Activated CD8-positive, alpha-beta memory T cell treated with anti-CD3 and anti-CD28 coated beads, Interleukin-2, amount 10 ng/mL, durations not matched to agents 7 days and 5 days (primary cell): ENCODE measurements at places on chromosomes 12 and 14. TPM values are rescaled to one million over a fixed set of nuclear protein-coding genes. Genes with fewer than 3 reads are reported as not detected.
A peak's percentile ranks its signal among the peaks of the same experiment; 100 is the strongest.

SYT1 gene
- not detected for total RNA-seq

TRPV4 gene
- not detected for total RNA-seq

- DNase-seq: no peak
- no peaks in the 10 kb centered on the region for H3K36me3 ChIP-seq
- no peak overlapping the region for H3K4me3 ChIP-seq
- H3K27ac ChIP-seq: no peak overlapping the region
These were observed 392.3 kb downstream of the PAWR start for GRCh38 chr12:79298506-79298905.

PLD4 gene
- not detected for total RNA-seq

KRT75 gene
- not detected for total RNA-seq

GRCh38 chr14:20295067-20295466, 10.7 kb downstream of the TTC5 start:
- H3K4me1 ChIP-seq: peaks cover 8% of the 10 kb centered on the region
- H3K27me3 ChIP-seq: no peaks in the 10 kb centered on the region
- no peak for DNase-seq
- H3K4me3 ChIP-seq: no peak overlapping the region
- H3K36me3 ChIP-seq: peaks cover 40% of the 10 kb centered on the region
- H3K27ac ChIP-seq: no peak overlapping the region

SLC2A14 gene
- total RNA-seq: 0.38 TPM

DNA sequence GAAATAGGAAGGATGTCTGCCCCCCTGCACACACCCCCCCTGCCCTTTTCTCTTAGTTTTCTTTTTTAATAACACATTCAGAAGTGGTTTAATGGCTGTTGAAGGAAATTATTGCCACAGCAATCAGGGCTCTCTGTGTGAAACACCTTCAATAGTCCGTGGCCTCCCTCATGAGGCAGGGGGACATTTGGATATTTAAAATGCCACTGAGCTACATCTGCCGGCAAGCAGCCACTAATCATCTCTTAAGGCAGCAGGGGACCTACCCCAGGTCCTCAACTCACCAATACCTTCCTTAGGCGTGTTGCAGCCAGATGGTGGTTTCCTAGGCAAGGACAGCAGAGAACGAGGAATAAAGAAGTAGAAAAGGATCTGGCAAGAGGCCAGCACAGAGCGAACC, 283.2 kb downstream of the TTC8 start:
- no peak overlapping the region for H3K27ac ChIP-seq
- H3K4me3 ChIP-seq: no peak overlapping the region
- DNase-seq: no peak

KRT83 gene
- total RNA-seq: not detected

FOXG1 gene
- not detected for total RNA-seq

DNA sequence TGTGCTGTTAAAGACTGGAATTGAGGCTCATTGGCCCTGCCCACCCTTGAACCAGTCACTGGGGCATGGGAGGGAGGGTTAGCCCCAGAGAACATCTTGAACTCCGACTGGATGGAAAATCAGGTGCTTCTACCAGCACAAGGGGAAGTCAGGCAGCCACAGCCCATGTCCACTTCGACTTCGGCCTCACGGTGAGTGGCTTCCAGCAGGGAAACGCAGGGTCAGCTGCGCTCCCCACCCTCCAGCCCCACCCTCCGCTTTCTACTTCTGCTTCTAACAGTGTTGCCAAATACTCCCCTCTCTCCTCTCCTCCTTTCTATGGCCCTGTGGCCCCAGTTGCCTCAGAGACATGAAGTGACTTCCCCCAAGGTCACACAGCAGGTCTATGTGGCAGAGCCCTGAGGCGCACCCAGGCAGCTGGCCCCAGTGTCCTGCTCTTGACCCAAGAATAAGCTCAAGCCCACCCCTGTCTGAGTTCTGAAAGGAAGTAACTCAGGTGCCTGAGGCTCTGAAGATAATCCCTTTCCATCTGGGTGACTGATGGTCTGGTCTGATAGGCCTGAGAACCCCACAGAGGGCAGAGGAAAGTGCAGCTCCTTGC, 11.9 kb upstream of the SH2B3 start:
- H3K27ac ChIP-seq: no peak overlapping the region
- DNase-seq: no peak
- no peaks in the 10 kb centered on the region for H3K36me3 ChIP-seq
- H3K27me3 ChIP-seq: peaks cover 12% of the 10 kb centered on the region
- H3K4me1 ChIP-seq: peaks cover 14% of the 10 kb centered on the region

DNA sequence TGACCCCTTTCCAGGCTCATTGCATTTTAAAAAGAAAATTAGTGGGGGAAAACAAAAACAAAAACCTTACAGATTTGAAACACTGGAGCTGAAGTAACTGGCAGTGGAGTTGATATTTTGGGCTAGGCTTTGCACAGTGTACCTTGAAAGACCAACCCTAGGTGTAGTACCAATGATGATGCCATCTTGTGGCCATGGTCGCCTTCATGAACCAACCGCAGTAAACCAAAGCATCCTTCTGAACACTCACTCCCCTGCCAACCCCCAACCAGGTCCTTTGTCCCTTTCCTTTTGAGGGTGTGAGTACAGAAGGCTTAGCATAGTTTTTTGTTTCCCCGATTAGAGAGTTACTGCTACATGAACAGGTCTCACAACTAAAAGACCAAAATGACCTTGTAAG, 5.9 kb downstream of the TOMM20L start:
- peaks cover 3% of the 10 kb centered on the region for H3K36me3 ChIP-seq
- H3K4me1 ChIP-seq: no peaks in the 10 kb centered on the region
- no peaks in the 10 kb centered on the region for H3K27me3 ChIP-seq
- no peak for DNase-seq
- no peak overlapping the region for H3K4me3 ChIP-seq

DNA sequence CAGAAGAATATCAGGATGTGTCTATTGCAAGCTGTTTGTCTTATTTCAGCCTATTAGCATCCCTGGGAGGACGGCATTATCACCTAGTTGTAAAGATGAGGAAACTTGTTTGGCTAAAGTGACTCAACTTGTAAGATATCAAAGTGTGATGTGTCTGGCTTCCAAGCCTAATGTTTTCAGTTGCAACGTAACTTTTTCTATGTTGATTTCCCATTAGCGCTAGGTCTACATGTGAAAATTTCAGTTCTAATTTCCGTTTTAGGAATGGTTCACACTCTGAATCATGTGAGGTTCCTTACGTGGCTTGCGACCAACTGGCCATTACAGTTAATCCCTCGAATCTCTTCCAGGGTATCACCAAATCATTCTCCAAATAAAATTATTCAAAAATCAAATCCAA, 58.0 kb downstream of the LLPH start:
- peaks cover 7% of the 10 kb centered on the region for H3K27me3 ChIP-seq
- H3K4me3 ChIP-seq: no peak overlapping the region
- no peak for DNase-seq
- H3K4me1 ChIP-seq: no peaks in the 10 kb centered on the region
- H3K36me3 ChIP-seq: no peaks in the 10 kb centered on the region
- H3K27ac ChIP-seq: no peak overlapping the region

DNA sequence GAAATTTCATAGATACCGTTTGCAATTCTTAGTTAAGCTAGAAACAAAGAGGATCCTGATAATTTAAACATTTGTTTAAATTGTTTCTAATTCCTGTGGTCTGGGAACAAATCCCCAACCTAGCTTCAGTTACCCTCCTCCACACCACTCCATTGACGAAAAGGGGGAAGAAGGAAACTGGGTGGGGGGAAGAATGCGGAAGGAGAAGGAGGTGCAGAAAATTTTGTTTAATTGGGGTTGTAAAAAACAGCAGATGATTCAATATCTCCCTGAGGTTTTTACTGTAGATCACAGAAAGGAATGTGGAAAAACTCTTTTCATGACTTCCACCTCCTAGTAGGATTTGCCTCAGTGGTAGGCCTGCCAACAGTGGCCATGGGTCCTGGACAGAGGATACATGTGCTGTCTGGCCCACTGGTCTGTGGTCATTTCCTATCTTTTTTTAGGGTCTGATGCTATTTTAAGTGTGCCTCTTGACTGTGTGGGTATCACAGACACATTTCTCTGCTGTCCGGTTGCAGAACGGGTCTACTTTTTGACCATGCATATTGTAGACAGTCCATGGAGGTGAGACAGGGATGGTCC, 122.9 kb upstream of the PCED1B start:
- peaks cover 31% of the 10 kb centered on the region for H3K27me3 ChIP-seq
- no peak overlapping the region for H3K27ac ChIP-seq
- no peak overlapping the region for H3K4me3 ChIP-seq
- no peaks in the 10 kb centered on the region for H3K4me1 ChIP-seq
- no peak for DNase-seq

DNA sequence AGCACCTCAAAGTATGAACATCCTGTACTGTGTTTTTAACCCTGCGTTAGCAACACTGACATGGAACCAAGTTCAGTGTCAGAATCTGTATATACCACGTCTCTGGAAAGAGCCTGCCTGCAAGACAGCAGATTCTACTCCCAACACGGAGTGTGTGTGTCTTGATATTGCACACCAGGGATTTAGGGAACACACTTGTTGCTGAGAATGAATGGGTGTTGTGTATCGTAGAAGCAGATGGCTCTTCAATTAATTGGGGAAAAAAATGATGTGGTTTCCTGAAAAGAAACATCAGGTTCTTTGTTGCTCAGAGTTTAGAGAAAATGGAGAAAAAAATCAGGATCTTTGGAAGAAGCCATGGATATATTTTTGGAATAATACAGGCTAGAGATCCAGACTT, 170.8 kb downstream of the EGLN3 start:
- peaks cover 6% of the 10 kb centered on the region for H3K27me3 ChIP-seq
- no peaks in the 10 kb centered on the region for H3K4me1 ChIP-seq
- no peaks in the 10 kb centered on the region for H3K36me3 ChIP-seq
- DNase-seq: no peak

CCDC175 gene
- not detected for total RNA-seq

ANG gene
- total RNA-seq: 2.5 TPM

DNA sequence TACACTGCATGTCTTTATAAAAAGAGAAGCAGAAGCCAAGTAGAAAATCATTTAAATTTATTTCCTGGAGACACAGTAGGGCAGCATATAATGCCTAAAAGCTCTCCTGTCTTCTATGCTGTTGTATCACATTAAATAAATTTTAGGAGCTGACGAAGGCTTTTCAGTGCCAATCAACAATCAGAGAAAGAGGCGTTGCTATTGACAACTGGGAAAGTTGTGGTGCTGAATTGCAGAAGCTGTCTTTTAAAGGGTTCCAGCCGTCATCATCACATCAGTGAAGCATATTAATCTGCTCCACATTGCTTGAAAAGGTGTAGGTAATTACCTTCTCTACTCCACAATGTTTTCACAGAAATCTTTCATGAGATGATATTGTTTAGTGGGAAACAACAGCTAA, 103.9 kb downstream of the FSCB start:
- no peak overlapping the region for H3K27ac ChIP-seq
- no peaks in the 10 kb centered on the region for H3K4me1 ChIP-seq
- H3K27me3 ChIP-seq: no peaks in the 10 kb centered on the region
- H3K4me3 ChIP-seq: no peak overlapping the region
- no peak for DNase-seq
- H3K36me3 ChIP-seq: no peaks in the 10 kb centered on the region

- H3K36me3 ChIP-seq: no peaks in the 10 kb centered on the region
- H3K27me3 ChIP-seq: no peaks in the 10 kb centered on the region
- H3K4me3 ChIP-seq: no peak overlapping the region
- H3K4me1 ChIP-seq: no peaks in the 10 kb centered on the region
- H3K27ac ChIP-seq: no peak overlapping the region
These were observed 242.1 kb upstream of the NOS1 start for GRCh38 chr12:117603316-117604113.

- no peaks in the 10 kb centered on the region for H3K36me3 ChIP-seq
- no peaks in the 10 kb centered on the region for H3K4me1 ChIP-seq
- H3K27ac ChIP-seq: no peak overlapping the region
- DNase-seq: no peak
- no peaks in the 10 kb centered on the region for H3K27me3 ChIP-seq
These were observed 171.8 kb downstream of the FLRT2 start for GRCh38 chr14:85701763-85702162.

DNA sequence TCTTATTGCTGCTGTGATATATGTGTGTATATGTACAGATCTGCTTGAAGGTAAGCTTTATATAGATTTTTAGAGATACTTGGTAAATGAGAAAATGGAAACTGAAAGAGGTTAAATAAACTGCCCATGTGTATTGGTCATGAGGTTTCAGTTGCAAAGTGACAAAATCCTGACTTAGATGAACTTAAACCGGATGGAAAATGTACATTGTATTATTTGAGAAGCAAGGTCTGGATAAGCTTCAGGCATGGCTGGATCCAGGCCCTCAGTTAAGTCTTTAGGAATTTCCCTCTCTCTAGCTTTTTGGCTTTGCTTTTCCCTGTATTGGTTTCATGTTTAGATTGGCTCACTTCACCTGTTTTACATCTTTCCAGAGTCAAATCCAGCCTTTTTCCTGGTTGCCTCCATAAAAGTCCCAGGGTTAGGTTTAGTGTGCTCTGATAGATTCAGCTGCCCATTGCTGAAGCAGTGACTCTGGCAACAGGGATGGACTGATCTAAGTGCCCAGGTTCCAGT, 21.0 kb upstream of the MAP1LC3B2 start:
- H3K27ac ChIP-seq: peak overlapping the region; percentile 81
- H3K4me1 ChIP-seq: peaks cover 41% of the 10 kb centered on the region
- DNase-seq: no peak
- H3K4me3 ChIP-seq: peak overlapping the region; percentile 33
